ENCODE measurements at places on chromosomes 2 and 18. TPM values are rescaled to one million over a fixed set of nuclear protein-coding genes. Genes with fewer than 3 reads are reported as not detected.

Gene CDKL4
- 0.95 TPM for total RNA-seq

Gene STK36
- total RNA-seq, result 11.3 TPM

Gene RNF152
- total RNA-seq, result 9.6 TPM

Gene HSPE1
- total RNA-seq, result 207 TPM

Gene MAP3K19
- not detected for total RNA-seq

Gene PLEKHH2
- 17.6 TPM for total RNA-seq

Gene TCF4
- total RNA-seq, result 1.8 TPM

Gene CFAP65
- total RNA-seq, result 0.16 TPM

Gene KCNJ3
- not detected for total RNA-seq

Gene PLB1
- 7.4 TPM for total RNA-seq

Gene SLC5A7
- not detected for total RNA-seq

Gene GREB1L
- 0.50 TPM for total RNA-seq

Gene MARCHF4
- total RNA-seq, result not detected

Gene NOSTRIN
- not detected for total RNA-seq

Gene DTNA
- total RNA-seq, result 3.6 TPM

Gene RNF138
- 23.7 TPM for total RNA-seq

Gene GLB1L
- 6.1 TPM for total RNA-seq

Gene FN1
- total RNA-seq, result 551 TPM

Gene LIPG
- total RNA-seq, result not detected

Gene SNRNP27
- 70.1 TPM for total RNA-seq

Gene FRZB
- not detected for total RNA-seq

Gene SKOR2
- not detected for total RNA-seq

Gene HADHB
- total RNA-seq, result 229 TPM

Measured in SK-MEL-5 (cell line).